ENCODE measurements at places on chromosomes 13 and 19.

DNA sequence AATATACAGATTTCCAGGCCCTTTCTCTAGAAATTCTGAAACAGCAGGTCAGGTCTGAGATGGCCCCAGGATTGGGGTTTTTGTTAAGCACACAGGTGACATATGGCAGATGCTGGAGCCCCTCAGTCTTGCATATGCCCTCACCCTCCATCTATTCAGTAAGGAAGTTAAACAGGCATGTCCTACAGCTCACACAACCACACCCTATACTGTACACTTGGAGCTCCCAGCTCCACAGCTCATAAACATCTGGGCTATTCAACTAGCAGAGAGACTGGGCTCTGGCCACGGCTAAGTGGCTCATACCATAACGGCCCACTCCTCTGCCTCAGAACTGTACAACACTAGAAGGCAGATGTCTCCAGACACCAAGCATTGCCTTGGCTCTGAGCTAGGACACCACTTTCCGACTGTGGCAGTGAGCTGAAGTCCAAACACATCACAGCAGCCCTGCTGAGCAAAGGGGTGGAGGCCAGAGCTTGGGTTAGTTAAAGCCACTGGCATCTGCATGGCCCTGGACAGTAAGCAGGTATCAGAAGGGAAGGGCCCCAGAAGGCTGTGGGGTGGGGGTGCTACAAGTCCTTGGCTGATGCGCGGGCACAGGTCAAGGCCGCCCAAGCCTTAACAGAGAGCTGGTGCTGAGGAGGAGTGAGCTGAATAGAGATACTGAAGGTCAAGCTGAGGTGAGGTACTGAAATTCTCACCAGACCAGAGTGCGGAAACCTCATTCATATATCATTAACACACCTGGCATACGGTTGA, 79.1 kb downstream of the ABCC4 start:
- DNase-seq, result no peak

DNA sequence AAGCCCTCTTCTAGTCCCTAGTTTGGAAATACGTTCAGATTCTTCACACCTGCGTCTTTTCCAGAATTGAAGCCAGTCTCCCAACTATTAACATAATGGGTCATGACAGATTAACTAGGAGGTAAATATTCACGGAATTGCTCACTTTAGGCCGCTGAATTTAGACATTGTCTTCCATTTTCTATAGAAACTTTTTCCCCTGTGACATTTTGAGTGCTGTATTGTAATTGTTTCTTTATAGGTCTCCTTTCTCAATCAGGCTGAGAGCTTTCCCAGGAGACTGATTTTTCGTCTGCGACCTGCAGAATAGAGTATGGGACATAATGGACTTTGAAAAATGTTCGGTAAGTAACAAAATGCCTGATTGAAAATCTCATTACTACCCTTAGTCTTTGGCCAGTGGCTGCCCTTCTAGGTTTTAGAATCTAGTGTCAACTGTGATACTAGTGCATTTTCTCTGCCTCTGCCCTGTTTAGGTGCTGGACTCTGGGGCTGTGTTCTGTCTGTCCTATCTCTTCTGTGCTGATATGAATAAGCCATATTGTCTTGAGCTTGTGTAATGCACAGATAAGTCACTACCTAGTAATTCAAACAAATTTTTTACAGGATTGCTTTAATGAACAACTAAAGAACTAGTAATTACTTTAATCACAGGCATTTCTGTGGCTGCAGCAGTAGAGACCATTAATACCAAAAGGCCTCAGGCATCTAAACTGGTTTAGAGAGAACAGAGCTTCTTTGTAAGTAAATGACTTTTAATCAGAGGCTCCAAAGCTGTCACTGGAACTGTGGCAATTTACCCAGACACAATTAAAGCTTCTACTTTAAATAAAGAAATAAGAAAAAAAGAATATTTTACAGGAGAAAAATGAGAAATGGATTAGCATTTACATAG, 122.4 kb upstream of the FREM2 start:
- DNase-seq, result no peak

DNA sequence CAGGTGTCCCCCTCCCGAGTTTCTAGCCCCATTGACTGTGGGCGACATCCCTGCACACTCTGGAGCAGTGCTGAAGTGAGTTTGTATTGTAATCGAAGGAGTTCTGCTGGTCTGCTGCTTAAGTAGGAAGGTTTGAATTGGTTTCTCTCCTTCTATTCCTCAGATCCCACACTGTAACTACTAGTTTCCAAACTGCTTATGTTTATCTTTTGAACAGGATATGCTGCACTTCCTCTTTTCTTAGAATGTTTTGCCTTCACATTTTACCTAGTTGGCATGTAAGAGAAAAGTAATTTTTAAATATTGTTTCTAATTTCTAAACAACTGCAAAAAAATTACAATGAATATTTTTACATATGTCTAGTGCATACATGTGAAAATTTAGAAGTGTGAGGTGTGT, 511.8 kb downstream of the KLF12 start:
- no peak for DNase-seq

DNA sequence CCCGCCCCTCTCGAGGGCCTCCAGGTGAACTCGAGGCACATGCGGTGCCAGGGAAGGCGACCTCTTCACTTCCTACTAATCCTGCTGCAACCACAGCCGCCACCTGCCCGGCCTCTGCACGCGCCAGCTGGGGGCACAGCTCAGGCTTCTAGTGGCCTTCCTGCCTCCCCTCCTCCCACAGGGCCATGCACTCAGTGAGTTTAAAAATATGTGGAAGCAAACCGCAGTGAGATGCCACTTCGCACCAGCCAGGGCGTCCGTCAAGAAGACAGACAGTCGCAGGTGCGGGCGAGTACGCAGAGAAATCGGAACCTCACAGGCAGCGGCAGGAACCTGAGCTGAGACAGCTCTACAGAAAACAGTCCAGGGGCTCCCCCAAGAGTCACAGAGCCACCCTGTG, 10.4 kb downstream of the LMNB2 start:
- peak; percentile 33 for DNase-seq

- DNase-seq, result no peak
Observed at GRCh38 chr19:5232798-5233505, 107.7 kb downstream of the PTPRS start.

GRCh38 chr13:31887286-31887685, 144.3 kb upstream of the FRY start:
- no peak for DNase-seq

- DNase-seq, result no peak
Observed at GRCh38 chr13:103272770-103273169, 206.6 kb upstream of the SLC10A2 start.

GRCh38 chr13:111249637-111250360, 70.6 kb upstream of the TEX29 start:
- DNase-seq, result no peak

DNA sequence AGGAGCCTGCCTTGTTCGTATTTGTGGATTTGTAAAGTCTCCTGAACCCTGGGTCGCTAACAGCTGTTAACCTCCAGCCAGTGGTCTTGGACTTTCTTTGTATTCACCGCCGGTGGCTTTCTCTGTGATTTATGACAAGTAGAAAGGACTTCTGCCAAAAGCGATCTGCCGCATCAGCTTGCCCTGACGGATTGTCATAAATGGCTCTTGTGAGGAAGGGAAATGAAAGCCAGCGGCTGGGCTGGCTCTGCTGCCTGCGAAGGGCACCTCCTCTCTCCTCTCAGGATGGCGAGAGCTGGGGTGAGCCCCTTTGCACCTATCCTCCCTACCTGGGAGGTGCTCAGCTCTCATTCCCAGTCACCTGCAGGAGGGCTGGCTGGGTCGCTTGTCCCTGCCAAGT, 25.6 kb downstream of the DHRS12 start:
- no peak for DNase-seq

DNA sequence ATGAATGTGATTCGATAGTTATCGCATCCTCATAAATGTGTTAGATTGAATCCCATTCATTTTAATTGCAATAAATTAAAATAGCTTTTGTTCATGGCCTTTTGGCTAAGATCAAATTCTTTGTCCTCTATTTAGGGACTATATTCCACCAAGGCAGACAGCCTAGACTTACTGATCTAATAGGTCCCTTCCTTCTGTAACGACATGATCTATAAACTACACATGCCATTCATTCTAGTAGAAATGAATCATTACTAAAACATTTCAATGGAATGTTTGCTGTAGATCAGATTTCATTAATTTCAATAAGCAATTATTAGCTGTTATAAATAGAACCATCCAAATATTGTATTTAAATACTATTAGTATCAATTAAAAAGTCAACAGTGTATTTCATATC, 526.6 kb upstream of the KLHL1 start:
- DNase-seq, result no peak

- DNase-seq, result peak; percentile 76
Observed at GRCh38 chr19:543910-544608, at the start of gene GZMM. TSS of gene GZMM (plus strand) at chr19:544053. CDS start at chr19:544072, 19 bp downstream.

DNA sequence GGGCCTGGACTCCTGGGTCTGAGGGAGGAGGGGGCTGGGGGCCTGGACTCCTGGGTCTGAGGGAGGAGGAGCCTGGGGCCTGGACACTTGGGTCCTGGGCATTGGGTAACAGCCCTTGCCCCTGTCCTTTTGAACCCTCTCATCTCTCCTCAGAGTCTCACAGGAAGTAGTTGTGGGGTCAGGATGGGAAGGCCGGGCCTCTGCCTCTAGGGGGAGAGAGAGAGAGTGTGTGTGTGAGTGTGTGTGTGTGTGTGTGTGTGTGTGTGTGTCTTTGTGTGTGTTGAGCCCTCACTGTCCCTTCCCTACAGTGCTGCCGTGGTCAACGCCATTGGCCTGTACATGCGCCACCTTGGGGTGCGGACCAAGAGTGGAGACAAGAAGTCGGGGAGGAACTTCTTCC, 10.9 kb downstream of the ARHGEF1 start:
- DNase-seq, result peak; percentile 34

DNA sequence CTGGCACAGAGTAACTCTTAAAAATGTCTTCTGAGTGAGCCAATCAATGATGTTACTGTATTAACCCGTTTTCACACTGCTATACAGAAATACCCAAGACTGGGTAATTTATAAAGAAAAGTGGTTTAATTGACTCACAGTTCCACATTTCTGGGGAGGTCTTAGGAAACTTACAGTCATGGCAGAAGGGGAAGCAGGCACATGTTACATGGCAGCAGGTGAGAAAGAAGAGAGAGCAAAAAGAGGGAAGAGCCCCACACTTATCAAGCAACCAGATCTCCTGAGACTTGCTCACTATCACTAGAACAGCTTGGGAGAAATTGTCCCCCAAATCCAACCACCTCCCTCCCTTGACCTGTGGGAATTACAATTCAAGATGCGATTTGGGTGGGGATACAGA, 97.6 kb upstream of the MIR17HG start:
- DNase-seq, result no peak

GRCh38 chr13:46367617-46368327, 19.3 kb downstream of the RUBCNL start:
- DNase-seq, result no peak

- DNase-seq, result no peak
Observed at GRCh38 chr13:92494915-92495314, 731.7 kb upstream of the GPC6 start.

DNA sequence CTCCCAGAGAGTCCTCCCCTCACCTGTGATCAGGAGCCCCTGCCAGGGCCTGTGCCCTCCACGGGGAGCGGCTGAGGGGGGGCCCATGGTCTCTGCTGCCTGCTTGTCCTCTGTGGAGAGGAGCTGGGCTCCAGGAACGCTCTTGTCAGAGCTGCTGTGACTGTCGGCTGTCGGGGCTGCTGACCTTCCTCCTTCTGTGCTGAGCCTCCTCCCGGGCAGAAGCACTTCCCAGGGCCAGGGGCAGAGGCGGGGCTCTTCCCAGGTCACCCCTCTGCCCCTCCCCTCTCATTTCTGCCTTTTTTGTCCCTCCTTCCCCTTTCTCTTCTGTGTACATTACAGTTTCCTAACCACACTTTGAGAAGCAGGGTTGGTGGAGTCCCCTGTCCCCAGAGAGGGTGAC, at the start of gene CEACAM4:
TSS of gene CEACAM4 (minus strand) at position 198 of the 400 bp plus-strand sequence. CDS start at position 87, 111 bp downstream.
- no peak for DNase-seq

DNA sequence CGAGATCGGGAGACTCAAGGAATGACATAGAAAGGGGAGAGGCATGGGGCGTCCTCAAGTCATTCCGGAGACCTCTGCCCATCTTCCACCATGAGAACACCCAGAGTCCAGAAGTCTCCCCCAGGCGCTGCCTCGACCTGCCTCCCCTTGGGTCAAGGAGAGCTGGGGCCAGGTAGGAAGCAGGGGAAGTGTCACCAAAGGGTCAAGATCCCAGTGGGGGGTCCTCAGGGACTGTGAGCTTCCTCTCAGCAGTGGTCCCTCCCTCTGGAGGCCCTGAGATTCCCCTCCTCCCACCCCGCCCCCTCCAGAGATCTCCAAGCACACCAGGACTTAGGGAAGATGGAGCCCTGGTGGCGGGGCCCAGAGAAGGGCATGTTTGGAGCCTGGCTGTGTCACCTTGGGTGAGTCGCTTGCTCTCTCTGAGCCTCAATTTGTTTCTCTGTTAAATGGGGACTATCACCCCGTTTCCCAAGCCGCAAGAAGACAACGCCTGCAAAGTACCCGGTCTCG, 919 bp downstream of the DACT3 start:
- DNase-seq, result no peak

DNA sequence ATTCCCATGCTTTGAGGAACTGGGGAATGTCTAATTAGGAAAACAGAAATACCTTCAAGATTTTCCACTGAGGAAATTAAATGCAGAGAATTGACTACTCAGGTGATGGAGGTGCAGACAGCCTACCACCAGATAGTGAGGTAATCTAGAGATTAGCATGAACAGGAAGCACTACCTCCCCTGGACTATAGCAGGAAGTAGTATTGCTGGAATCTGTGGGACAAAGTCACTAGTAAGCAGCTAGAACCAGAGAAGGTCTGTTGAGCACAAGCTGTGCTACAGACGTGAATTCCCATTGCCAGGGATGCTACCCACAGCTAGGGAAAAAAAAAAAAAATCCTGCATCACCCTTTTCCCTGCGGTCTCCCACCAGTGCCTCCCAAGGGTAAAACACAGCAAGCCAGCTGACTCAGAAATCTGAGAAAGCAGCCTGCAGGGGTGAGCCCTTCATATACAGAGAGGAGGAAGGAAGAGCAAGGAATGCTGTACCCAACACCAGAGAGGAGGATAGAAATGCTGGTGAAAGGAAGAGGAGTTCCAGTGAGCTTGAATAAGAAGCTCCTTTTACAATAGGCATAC, 10.2 kb downstream of the ENOX1 start:
- no peak for DNase-seq

- no peak for DNase-seq
Observed at GRCh38 chr19:6221878-6222746, 57.7 kb downstream of the MLLT1 start.

- DNase-seq, result no peak
Observed at GRCh38 chr19:35392742-35393715, 22.2 kb downstream of the GPR42 start.

GRCh38 chr13:25446261-25446660, 74.5 kb downstream of the ATP8A2 start:
- no peak for DNase-seq

GRCh38 chr19:7692417-7693088, 9.4 kb downstream of the FCER2 start:
- peak; percentile 27 for DNase-seq

Data from T-cell (primary cell).